Upper lobe of right lung (tissue), 1 donor: ENCODE measurements at places on chromosomes 1 and 21. TPM values are rescaled to one million over a fixed set of nuclear protein-coding genes. Genes with fewer than 3 reads are reported as not detected.

The MIXL1 gene
- not detected for total RNA-seq

The SLC19A2 gene
- 12.8 TPM for total RNA-seq

The LCE1C gene
- total RNA-seq: not detected

GRCh38 chr21:14814991-14815390 lies 249.8 kb downstream of the NRIP1 start:
- no peak overlapping the region for H3K4me3 ChIP-seq
- no peaks in the 10 kb centered on the region for H3K27me3 ChIP-seq
- H3K27ac ChIP-seq: no peak overlapping the region
- no peaks in the 10 kb centered on the region for H3K4me1 ChIP-seq
- no peaks in the 10 kb centered on the region for H3K36me3 ChIP-seq

- peaks cover 22% of the 10 kb centered on the region for H3K4me1 ChIP-seq
- H3K36me3 ChIP-seq: no peaks in the 10 kb centered on the region
- H3K27ac ChIP-seq: no peak overlapping the region
- no peak overlapping the region for H3K4me3 ChIP-seq
These were observed 43.0 kb downstream of the ACOT7 start for GRCh38 chr1:6350416-6351088.
